Thoracic aorta (tissue), 2 donors: ENCODE measurements at places on chromosomes 3 and 15.

DNA sequence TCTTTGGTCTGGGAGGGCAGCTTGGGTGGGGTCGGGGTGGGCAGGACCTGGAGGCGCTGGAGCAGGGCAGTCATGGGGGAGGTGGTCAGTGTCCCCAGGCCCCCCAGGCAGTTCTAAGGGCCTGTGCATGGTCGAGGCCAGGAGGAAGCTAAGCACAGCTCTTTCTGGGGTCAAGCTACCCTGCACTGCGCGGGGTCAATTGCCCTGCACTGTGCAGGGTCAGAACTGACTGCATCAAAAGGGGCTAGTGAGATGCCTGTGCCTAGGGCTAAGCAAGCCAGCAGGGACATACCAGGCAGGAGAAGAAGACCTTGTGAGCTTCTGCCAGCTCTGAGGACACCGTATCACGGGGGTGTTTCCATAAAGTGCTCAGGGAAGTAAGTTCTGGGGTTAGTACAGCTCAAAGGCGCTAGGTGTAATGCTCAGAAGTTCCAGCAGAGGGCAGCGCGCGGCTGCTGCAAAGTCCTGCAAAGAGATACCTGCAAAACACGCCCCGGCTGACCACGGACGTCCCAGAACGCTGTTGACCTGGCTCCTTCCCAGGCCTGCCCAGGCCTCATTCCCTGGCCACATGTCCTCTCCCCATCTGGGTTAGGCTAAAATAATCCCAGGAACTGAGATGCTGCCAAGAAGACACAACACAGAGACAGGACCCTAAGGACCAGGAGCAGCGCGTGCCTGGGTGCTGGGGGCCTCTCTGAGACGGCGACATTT lies 18.8 kb upstream of the IQSEC1 start:
- H3K4me1 ChIP-seq = no peaks in the 10 kb centered on the region
- no peak overlapping the region for H3K4me3 ChIP-seq
- DNase-seq = no peak
- H3K27me3 ChIP-seq = no peaks in the 10 kb centered on the region
- H3K27ac ChIP-seq = no peak overlapping the region

GRCh38 chr3:116103868-116104530 lies 341.3 kb downstream of the LSAMP start:
- H3K27ac ChIP-seq = no peak overlapping the region
- H3K27me3 ChIP-seq = no peaks in the 10 kb centered on the region
- no peak overlapping the region for H3K4me3 ChIP-seq
- no peaks in the 10 kb centered on the region for H3K36me3 ChIP-seq

DNA sequence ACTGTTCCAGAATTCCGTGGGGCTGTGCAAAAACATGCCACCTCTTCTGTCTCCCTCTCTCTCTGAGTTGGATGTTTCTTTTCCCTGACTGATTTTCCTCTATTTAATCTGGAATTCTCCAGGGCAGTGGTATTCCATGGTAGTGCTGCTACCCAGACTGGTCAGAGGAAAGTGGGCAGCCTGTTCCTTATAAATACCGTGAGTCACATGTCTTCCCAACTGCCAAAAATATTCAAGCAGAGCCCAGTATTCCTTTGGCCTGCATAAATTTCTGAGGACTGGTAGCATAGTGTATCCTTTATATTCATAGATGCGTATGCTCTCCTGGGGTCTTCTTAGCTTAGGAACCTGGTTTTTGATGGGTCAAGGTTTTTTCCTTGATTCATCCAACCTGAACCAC lies 40.9 kb downstream of the CEMIP start:
- peaks cover 27% of the 10 kb centered on the region for H3K4me1 ChIP-seq
- H3K27ac ChIP-seq = peak overlapping the region; percentile 29
- no peak for DNase-seq
- no peak overlapping the region for H3K4me3 ChIP-seq
- H3K36me3 ChIP-seq = no peaks in the 10 kb centered on the region

DNA sequence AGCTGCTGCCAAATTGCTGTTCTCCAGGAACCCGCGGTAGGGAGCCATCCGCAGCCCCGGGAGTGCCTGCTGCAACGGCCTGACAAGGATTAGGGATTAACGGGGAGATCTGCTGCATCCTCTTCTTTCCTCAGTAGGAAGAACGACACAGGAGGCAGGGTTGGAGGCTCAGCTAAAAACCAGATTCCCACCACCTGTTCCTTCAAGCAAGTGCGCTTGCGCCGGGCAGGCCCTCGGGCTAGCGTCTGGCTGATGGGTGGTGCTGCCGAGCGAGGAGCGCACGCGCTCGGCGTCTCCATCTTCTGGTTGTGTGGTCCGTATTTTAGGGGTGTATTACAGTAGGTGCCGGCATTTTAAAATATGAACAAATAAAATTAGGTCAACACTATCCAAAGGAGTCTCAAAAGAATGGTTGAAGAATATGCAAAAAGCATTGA lies 25.4 kb upstream of the SLC25A26 start:
- no peaks in the 10 kb centered on the region for H3K4me1 ChIP-seq
- peaks cover 6% of the 10 kb centered on the region for H3K27me3 ChIP-seq
- H3K4me3 ChIP-seq = peak overlapping the region; percentile 31
